Cortex of kidney (tissue), 1 donor: ENCODE measurements at places on chromosomes 6 and 20.

DNA sequence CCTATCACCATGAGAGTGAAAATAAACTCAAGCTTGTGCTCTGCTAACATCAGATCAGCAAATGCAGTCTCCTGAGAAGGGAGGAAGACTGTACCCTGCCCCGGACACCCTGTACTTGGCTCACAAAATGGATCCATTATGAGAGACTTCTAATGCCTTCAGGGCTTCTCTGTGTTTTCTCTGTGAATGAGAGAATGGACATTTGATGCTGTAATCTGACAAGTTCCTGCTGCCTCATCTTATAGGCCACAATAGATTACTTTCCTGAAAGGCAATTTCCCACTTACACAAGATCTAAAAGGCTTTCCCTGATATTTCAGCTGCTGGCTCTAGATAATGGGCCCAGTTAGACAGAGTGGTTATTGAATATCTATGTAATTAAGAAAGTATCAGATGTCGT, 117.2 kb downstream of the OTOR start:
- no peak for DNase-seq

DNA sequence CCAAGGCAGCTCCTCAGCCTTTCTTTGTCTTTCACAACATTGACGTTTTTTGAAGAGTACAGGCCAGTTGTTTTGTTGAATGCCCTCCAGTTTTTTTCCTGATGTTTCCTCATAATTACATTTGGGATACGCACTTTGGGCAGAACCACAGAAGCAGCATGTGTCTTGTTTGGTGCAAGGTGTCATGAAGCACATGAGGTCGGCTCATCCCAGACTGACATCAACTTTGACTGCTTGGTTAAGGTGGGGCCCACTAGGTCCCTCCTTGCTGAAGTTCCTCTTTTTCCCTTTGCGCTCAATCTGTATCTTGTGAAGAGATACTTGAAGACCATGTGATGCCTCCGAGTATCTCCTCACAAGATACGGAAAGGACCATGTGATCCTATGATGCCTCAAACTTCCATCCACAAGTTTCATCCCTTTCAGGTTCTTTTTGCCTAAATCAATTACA, 10.5 kb downstream of the SNAI1 start:
- no peak for DNase-seq

DNA sequence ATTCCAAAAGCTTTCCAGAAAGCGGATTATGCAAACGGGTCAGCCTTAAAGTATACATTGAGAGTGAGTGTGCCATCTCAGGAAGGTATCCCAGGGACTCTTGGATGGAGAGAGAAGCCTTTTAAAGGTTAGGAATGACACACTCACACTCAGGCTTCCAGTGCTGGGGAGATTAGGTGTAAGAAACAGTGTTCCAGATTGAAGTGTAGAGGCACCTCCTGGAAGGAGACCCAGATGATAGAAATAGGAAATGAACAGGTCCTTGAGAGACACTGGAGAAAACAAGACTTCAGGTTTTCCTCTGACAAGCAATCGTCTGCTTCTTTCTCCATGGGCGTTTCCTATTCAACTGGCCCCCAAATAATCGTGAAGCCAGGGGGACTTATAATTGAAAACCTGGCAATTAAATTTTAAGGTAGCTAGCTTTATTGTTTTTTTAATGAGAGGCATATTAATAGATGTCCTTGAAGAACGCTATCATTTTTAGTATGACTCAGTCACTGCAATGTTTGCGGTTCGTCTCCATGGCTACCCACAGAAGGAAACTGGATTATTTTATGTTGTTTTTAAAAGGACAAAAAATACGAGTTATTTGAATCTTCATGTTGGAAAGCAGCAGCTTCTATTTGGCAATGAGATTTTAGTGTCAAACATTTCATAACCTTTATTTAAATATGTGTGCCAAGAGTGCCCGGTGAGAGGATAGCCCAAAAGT, 85.3 kb downstream of the TRMT6 start:
- DNase-seq = no peak

DNA sequence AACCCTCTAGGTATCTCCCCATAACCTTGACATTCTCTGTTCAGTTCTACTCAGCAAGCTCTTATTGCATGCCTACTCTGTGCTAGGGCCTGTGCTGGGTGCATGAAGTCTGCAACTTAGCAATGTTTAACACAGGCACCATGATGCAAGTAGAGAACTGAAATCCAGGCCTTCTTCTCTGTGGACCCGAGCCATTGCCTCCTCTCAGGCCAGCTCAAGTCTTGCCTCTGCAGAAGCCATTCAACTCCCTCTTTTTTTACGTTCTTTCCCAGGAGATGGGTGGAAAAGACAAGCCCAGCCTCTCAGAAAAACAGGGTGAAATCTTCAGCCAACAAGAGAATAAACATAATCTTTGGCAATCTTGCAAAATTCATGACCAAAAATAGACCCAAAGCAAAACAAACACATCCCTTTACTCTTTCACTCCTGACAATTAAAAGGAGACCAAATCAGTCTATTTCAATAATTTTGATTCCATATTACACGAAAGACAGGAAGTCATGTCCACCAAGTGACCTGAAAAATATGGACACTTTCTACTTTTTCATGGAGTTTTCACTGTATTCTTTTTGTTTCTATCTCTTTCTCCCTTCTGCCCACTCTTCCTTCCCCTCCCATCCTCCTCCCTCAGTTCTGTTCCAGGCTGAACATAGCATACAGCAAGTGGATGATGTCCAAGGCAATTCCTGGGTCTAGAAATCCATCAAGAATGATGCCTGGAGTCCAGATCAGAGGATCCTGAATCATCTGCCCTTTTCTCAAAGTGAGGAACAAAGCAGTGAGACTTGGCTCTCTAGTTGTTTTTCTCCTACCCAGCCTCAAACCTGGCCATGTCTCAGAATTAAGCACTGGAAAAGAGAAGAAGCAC, 45.4 kb upstream of the MOCS1 start:
- DNase-seq = no peak

- no peak for DNase-seq
Observed at GRCh38 chr6:72691249-72691648, 69.4 kb downstream of the KCNQ5 start.

DNA sequence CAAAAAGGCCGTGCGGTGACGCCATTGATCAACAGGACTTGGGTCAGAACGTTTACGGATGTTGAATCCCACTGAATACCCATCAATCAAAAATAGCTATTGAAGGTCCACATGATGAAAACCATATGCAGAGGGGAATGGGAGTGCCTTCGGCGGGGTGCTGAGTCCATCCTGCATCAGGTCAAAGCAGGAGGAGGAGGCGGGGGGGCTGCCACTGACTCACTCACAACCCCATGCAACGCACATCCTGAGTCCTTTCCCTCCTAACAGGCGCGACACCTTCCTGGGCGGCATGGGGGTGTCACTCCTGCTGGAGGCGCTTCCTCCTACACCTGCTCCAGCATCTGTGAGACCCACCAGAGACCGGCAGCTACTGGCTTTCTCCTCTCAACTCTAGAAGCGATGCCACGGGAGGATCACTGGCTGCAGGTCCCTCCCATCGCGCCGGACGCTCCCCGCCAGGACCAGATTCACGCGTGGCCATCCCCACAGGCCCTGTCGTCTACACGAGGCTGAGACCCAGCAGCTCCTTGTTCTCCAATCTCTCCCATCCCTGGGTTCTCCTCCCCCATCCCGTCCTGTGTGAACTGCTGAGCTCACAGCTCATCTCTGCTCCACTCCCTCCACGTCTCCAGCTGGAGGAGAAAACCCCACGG, 170.6 kb upstream of the THBS2 start:
- DNase-seq = no peak

DNA sequence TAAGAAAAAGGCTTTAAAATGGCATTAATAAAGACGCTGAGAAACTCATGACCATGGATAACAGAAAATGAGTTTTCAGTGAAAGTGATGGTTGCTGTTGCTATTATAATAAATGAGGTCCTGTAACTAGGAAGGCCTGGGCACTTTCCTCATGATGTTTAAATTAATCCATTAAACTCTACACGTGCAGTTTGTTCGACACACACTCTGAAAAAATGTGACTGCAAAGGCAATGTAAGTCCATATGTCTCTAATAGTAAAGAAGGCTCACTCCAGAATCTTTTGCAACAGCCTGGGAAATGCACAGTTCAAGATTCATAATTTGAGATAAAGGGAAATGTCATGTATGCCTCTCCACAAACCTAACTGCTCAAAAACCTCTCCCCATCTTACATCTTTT, 153.4 kb downstream of the COL12A1 start:
- DNase-seq = no peak

- DNase-seq = no peak
Observed at GRCh38 chr6:35055891-35056290, 85.2 kb downstream of the TCP11 start.
